Fibroblast of villous mesenchyme (primary cell): ENCODE measurements at places on chromosomes 2 and 18. TPM values are rescaled to one million over a fixed set of nuclear protein-coding genes. Genes with fewer than 3 reads are reported as not detected.

DNA sequence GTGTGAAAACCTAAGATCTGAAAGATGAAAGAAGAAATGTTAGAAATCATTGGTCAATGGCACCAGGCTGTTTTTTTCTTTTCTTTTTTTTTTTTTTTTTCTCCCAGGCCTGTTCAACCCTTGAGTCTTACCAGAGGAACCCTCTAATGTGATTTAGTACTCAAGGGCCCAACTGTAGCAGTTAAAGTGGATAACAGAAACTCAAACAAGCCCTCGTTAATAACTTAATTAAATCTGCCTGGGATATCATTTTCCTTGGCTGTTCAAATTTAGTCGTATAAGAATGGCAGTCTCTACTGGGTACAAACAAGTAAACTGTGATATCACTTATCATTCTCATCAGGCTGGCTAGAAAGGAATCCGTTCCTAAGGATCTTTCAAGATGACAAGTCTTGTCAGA is 16.5 kb downstream of the ARL4C start:
- DNase-seq: no peak

DNA sequence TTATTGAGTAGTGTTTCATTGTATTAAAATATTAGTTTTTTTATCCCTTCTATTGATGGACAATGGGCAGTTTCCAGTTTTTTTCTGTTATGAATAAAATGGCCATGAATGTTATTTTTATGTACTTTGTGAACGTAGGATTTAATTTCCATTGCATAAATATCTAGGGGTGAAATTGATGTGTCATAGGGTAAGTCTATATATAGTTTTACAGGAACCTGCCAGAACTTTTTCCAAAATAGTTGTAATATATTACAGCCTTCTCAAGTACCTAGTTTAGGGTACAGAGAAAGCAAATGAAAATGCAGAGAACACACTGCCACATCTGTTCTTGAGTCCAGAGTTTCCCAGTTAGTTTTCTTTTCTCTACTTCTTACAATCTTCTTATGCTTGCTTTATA is 378.6 kb downstream of the MEIS1 start:
- peak; percentile 27 for DNase-seq

- peak; percentile 44 for DNase-seq
Measured at GRCh38 chr2:203451689-203452088, 83.4 kb downstream of the RAPH1 start.

DNA sequence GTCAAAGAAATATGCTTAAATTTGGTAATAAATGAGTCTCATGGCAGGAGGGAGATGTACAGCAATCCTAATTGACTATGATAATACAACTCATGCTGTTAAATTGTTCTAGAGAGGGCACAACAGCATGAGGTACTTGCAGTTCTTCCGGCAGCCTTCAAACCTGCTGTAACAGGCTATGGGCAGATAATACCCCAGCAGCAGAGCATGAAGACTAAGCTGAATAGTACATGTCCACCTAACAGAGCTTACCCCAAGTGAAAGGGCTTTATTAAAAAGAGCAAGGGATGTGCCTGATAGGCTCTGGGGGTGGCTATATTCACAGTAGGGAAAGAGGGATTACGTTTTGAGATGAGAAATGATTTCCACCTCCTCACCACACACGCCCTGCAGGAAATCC is 28.9 kb downstream of the MRO start:
- DNase-seq: no peak

- DNase-seq: no peak
Measured at GRCh38 chr2:216626168-216626874, 6.9 kb upstream of the IGFBP2 start.

GRCh38 chr2:64330281-64331113 is 123.5 kb upstream of the LGALSL start:
- peak; percentile 91 for DNase-seq

- no peak for DNase-seq
Measured at GRCh38 chr18:24267878-24268277, 129.0 kb downstream of the CABYR start.

DNA sequence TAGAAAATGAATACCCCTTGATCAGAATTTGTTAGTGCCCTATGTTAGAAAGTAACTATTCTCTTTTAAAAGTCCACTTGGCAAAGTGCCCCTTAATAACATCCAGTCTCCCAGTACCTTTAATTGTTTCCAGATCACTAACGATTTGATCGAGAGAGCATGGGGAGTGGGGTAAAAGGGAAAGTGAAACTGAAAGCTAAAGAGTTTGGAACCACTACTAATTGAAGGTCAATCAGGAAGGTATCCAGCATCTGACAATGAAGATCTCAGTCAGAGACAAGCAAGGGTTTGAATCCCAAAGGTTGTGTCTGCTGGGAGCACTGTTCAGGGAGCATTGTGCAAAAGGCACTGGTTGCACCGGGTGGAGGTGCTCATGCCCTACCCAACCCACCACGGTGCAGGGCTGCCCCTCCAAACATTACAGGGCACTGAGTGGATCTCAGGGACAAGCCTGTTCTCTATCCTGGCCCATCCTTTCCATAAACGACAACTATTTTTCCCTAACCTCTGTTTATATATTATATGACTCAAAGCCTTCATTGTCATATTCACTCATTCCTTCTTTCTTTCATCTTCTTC is 14.6 kb upstream of the RIT2 start:
- DNase-seq: peak; percentile 3

- no peak for DNase-seq
Measured at GRCh38 chr2:40558761-40559160, 106.9 kb upstream of the SLC8A1 start.

The LAMA1 gene
- 14.5 and 20.7 TPM in 2 replicates for total RNA-seq

The PJVK gene
- 0.97 and 1.3 TPM in 2 replicates for total RNA-seq

The HTR2B gene
- total RNA-seq: 109 and 159 TPM in 2 replicates

The ALLC gene
- under 0.01 TPM in 1 of 2 replicates, not detected in the other for total RNA-seq
